Stimulated activated CD4-positive, alpha-beta T cell treated with anti-CD3 and anti-CD28 coated beads, Interleukin-4, amount 100 ng/mL, for 48 hours (primary cell): ENCODE measurements at places on chromosomes 5 and 9.

GRCh38 chr5:36438765-36439561 is 137.3 kb upstream of the RANBP3L start:
- DNase-seq = no peak

- DNase-seq = no peak
Measured at GRCh38 chr5:94508461-94509148, 109.8 kb downstream of the KIAA0825 start.

DNA sequence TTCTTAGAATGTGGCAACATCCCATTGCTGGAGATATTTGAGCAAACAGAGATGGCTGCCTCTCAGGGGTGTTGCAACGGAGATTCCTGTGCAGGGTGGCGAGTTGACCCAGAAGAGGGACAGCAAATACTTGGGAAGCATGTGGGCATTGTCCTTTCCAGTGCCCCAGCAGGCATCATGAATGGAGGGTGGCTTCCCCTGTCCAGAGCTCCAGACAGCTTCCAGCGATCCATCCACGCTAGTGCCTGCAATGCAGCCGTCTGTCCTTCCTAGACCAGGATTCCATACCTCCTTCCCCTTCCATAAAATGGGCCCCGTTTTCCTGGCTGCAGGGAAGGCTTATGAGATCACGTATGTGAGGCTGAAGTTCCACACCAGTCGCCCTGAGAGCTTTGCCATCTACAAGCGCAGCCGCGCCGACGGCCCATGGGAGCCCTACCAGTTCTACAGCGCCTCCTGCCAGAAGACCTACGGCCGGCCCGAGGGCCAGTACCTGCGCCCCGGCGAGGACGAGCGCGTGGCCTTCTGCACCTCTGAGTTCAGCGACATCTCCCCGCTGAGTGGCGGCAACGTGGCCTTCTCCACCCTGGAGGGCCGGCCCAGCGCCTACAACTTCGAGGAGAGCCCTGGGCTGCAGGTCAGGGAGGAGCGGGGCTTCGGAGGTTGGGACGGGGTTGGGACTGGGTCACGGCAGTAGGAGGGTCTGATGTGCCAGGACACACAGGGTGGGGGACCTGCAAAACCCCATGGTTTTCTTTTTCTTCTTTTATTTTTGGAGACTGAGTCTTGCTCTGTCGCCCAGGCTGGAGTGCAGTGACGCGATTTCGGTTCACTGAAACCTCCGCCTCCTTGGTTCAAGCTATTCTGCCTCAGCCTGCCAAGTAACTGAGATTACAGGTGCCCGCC is 17.2 kb downstream of the LAMC3 start:
- no peak for DNase-seq

GRCh38 chr5:108381350-108381953 is 446 bp downstream of the FBXL17 start:
- peak; percentile 68 for DNase-seq

GRCh38 chr9:74205056-74205455 is 292.1 kb upstream of the RORB start:
- no peak for DNase-seq

- DNase-seq = no peak
Measured at GRCh38 chr5:124980163-124980941, 233.9 kb upstream of the ZNF608 start.

- no peak for DNase-seq
Measured at GRCh38 chr9:14097666-14098415, 216.1 kb downstream of the NFIB start.

GRCh38 chr5:139402561-139403158 is 1.2 kb downstream of the SPATA24 start:
- DNase-seq = no peak

- DNase-seq = no peak
Measured at GRCh38 chr5:172564188-172564587, 76.9 kb upstream of the NEURL1B start.

DNA sequence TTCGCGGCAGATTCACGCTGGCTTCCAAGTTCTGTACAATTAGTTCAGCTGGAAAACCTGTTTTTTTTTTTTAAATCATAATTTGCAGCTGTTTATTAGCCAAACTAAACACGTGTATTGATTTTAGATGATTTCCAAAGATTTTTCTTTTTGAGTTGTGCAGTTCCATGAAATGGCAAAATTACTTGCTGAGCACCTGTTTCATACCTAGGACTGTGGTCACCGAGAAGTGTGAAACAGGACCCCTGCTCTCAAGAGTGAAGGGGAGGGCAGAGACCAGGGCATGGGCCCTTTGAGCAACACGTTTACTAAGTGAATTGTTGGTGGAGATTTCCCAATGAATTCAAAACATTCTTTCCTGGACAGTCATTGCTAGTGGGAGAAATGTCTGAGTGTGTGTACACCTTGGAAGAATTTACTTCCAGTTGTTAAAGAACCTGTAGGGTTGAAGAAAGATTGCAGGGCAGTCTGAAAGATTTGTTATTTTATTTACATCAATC is 688 bp downstream of the SNX24 start:
- no peak for DNase-seq

DNA sequence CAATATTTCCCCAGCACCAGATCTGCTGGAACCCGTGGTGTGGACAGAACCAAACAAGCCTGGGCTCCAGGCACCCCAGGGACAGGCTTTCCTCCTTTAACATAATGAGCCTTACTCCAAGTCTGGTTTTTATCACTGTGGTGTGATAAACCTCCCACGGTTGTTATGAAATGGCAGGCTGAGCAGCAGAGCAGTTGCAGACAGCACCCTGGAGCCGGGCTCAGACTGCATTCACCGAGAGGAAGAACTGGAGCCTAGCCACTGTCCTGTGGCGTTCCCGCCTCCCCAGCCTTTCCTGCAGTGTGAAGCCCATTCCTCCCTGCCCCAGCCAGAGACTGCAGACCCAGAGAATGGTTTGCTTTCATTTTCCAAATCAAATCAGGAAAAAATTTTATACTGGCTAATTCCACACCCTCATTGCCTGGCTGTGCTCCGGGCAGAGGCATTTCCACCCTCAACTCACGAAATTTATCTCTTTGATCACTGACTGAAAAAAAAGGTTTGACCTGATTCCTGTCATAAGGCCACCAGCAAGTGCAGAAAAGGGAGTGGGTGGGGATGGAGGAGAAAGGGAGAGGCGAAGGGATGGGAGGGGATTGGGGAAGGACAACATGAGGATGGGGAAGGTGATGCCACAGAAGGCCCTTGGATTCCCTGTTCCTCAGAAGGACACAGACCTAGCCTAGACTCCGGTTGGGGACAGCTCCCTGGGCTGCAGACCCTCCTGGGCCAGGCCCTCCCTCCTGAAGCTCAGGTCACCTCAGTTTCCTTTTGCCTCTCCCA is 18.9 kb downstream of the IPPK start:
- DNase-seq = no peak

GRCh38 chr5:114332925-114333324 is 28.9 kb upstream of the KCNN2 start:
- no peak for DNase-seq

DNA sequence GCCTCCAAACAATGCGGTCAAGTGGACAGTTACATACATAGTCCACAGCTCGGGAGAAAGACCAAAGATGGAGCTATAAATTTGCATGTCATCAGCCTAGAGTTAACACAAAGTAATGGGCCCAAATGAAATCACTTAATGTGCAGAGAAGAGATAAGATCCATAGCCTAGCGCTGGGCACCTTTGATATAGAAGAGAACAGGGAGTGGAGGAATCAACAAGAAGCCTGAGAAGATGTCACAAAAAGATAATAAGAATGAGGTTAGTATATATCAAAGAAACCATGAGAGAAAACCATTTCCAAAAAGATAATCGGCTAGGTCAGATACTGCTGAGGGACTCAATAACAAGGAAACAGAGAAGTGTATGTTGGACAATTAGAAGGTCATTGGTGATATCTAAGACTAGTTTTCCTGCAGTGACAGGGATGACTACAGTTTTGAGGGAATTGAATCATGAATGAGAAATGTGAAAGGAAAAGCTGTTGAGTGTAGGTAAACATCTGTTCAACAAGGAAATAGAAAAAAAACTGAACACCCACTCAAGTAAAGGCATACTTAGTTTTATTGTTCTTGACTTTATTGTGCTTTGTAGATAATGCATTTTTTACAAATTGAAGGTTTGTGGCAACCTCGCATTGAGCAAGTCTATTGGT is 68.7 kb upstream of the CDH6 start:
- no peak for DNase-seq

DNA sequence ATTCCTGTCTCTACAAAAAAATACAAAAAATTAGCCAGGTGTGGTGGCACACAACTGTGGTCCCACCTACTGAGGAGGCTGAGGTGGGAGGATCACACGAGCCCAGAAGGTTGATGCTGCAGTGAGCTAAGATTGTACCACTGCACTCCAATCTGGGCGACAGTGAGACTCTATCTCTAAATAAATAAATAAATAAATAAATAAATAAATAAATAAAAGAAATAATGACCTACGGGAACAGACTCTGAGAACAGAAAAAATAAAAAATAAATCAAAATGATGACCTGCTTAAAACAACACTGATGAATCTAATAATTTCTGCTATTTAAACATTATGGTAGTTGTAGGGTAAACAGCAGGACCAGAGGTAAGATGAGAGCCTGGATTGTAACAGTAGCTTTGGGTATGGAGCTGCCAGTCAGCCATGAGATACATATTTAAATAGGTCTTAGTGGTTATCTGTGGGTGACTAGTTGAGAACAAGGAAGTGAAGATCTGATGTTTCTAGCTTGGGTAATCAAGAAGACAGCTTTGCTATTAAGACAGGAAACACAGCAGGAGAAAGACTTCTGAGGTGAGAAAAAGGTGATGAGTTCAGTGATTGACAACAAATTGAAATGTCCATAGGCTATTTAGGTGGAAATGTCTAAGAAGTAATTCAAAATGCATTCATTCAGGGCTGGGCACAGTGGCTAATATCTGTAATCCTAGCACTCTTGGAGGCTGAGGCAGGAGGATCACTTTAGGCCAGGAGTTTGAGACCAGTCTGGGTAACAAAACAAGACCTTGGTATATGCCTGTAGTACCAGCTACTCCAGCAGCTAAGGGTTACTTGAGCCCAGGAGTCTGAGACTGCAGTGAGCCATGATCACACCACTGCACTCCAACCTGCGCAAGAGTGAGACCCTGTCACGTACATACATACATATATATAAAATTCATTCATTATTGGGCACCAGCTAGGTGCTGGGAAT is 11.0 kb downstream of the RNF145 start:
- no peak for DNase-seq

DNA sequence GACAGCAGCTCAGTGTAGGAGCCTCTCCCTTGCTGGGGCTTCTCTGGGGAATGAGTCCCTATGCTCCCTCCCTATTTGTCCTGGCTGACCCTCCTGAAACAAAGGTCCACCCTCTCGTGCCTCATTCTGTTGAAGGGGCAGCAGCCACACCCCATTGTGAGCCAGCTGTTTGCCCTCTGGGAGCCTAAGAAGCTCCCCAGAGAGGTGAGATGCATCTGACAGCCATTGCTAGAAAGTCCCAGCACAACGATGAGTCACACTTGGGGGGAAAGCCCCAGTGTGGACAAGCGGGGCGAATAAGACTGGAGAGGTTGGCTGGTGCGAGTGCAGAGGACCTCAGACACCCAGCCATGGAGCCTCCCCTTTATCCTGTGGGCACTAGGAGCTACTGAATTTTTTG is 101.4 kb downstream of the PPARGC1B start:
- peak; percentile 15 for DNase-seq

DNA sequence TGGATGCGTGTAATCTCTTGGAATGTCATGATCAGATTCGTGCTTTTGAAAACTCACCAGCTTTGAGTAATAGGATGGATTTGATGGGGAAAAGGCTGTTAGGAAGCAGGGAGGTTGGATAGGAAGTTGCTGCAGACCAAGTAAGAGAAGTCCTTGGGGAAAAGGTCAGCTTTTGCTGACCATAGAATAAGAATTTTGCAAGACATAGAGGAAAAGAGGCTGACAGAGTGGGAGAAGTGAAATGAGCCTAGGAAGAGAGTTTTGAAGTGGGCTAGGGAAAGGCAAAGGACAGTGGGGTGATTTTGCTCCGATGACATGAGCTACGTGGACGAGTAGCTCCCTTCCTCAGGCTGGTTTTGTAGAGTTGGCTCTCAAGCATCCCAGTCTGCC is 31.5 kb downstream of the RHOBTB3 start:
- no peak for DNase-seq

GRCh38 chr5:79803007-79803406 is 113.4 kb downstream of the CMYA5 start:
- DNase-seq = no peak

GRCh38 chr5:140677947-140678346 is 4.6 kb upstream of the DND1 start:
- no peak for DNase-seq

DNA sequence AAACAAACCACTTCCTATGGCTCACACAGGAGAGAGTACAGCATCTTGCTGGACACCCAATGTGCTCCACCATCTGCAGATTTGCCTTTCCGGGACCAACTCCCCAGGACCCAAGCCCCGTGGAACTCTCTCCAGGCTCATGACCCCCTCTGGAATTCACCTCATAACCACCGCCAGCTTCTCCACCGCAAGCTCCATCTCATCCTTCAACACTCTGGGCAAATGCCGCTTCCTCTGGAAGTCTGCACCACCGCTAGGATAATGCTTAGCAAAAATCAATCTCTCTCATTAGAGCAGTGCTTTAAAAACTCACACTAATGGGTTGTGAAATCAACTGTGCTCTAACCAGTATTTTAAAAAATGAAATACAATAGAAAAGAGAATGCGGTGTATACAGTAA is 150.0 kb downstream of the COL23A1 start:
- DNase-seq = no peak

- no peak for DNase-seq
Measured at GRCh38 chr5:138833726-138834480, 41.2 kb downstream of the LRRTM2 start.

GRCh38 chr9:114588210-114588609 is 641 bp downstream of the ATP6V1G1 start:
- no peak for DNase-seq

- no peak for DNase-seq
Measured at GRCh38 chr9:109372246-109372645, 51.4 kb upstream of the EPB41L4B start.

- no peak for DNase-seq
Measured at GRCh38 chr5:15573590-15573989, 73.6 kb downstream of the FBXL7 start.

- DNase-seq = no peak
Measured at GRCh38 chr5:32089146-32090000, 84.7 kb downstream of the GOLPH3 start.

DNA sequence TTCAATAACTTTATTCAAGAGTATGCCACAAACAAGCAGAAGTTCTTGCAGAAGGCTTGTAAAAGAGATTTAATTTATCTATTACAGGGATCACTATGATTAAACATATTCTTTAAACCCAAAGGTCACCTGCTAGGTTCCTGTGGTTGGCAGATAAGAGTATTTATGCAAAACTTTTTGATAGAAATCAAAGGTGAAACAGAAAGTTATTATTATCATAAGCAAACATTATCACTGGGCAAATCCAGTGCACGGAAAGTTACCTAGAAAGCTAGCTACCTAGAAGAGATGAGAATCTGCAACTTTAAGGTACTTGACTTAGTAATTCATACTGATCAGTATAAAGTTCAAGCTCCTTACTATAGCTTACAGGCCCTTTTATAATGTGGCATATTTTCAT is 3.2 kb downstream of the STARD4 start:
- DNase-seq = no peak

GRCh38 chr5:96993760-96994159 is 57.9 kb downstream of the LNPEP start:
- DNase-seq = no peak

- DNase-seq = no peak
Measured at GRCh38 chr5:126692971-126693370, 84.0 kb upstream of the LMNB1 start.

GRCh38 chr9:78112406-78112805 is 80.8 kb upstream of the GNAQ start:
- DNase-seq = no peak
